WTC11 (cell line): ENCODE measurements at places on chromosomes 12 and 14. TPM values are rescaled to one million over a fixed set of nuclear protein-coding genes. Genes with fewer than 3 reads are reported as not detected.

The FBLN5 gene
- total RNA-seq = 2.7 to 4.0 TPM (median 3.6 TPM) in 3 replicates

The SERPINA3 gene
- total RNA-seq = 2.7 to 3.5 TPM (median 3.0 TPM) in 3 replicates

The SLC7A7 gene
- 3.0 to 4.3 TPM (median 4.2 TPM) in 3 replicates for total RNA-seq

The PDZRN4 gene
- total RNA-seq = 0.09 TPM in 1 of 3 replicates, not detected in the others

The OLR1 gene
- 0.09 to 0.21 TPM in 2 of 3 replicates, not detected in the other for total RNA-seq

The MYF6 gene
- total RNA-seq = 0.15 to 0.39 TPM in 2 of 3 replicates, not detected in the other

The HNRNPC gene
- total RNA-seq = 982 to 1,062 TPM (median 1,056 TPM) in 3 replicates

The KCNK13 gene
- 0.14 to 0.27 TPM (median 0.17 TPM) in 3 replicates for total RNA-seq

The KRT77 gene
- not detected in 3 replicates for total RNA-seq

The CLMN gene
- 10.4 to 12.2 TPM (median 10.8 TPM) in 3 replicates for total RNA-seq

The OASL gene
- 0.28 TPM in 1 of 3 replicates, not detected in the others for total RNA-seq

The ANKRD33 gene
- 1.7 to 2.3 TPM (median 2.0 TPM) in 3 replicates for total RNA-seq

The MGAT2 gene
- total RNA-seq = 24.5 to 27.7 TPM (median 25.2 TPM) in 3 replicates

The RARG gene
- total RNA-seq = 68.1 to 77.2 TPM (median 69.7 TPM) in 3 replicates

The ARID2 gene
- total RNA-seq = 33.9 to 47.0 TPM (median 38.1 TPM) in 3 replicates

The TROAP gene
- total RNA-seq = 78.5 to 89.2 TPM (median 80.0 TPM) in 3 replicates

The SIX1 gene
- total RNA-seq = 0.21 to 0.59 TPM (median 0.30 TPM) in 3 replicates

The BEGAIN gene
- 1.3 to 1.8 TPM (median 1.3 TPM) in 3 replicates for total RNA-seq

The DNAJC22 gene
- total RNA-seq = 0.14 to 0.24 TPM (median 0.23 TPM) in 3 replicates

The DNM1L gene
- total RNA-seq = 70.3 to 75.2 TPM (median 74.3 TPM) in 3 replicates

The FAIM2 gene
- 0.18 to 0.30 TPM (median 0.22 TPM) in 3 replicates for total RNA-seq

The ABCC9 gene
- 0.02 to 0.09 TPM (median 0.04 TPM) in 3 replicates for total RNA-seq

The DDN gene
- total RNA-seq = 0.33 to 0.55 TPM (median 0.50 TPM) in 3 replicates
